ENCODE measurements at places on chromosomes 2 and 18.

- no peak for DNase-seq
Observed at GRCh38 chr2:173962583-173963110, 2.5 kb downstream of the SP3 start.

DNA sequence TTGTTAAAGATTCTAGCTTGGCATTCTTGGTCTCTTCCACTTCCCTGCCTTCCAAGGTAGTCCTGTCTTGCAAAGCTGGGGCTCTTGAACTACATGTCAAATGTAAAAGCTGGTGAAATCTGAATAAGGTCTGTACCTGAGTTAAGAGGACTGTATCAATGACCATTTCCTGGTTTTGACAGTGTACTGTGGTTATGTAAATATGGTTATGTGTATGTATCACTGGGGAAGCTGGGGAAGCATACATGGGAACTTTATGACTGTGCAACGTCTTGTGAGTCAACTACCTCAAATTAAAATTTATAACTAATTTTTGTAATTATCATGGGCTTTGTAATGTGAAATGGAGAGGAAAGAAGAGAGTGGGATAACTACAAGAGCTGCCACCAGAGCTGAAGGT lies 81.7 kb downstream of the COL4A4 start:
- DNase-seq: no peak

GRCh38 chr2:108594982-108595464 lies 60.8 kb downstream of the LIMS1 start:
- DNase-seq: no peak

DNA sequence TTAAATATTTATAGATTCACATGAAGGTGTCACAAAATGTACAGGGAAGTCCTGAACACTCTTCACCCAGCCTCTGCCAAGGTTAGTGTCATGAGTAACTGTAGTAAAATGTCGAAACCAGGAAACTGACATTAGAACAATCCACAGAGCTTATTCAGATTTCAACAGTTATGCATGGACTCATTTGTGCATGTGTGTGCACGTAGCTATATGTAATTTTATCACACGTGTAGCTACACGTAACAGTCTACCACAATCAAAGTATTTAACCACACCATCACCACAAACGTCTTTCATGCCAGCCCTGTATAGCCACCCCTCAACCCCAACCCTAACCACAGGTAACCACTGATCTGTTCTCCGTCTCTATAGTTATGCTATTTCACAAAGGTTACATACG lies 211.7 kb upstream of the REV1 start:
- no peak for DNase-seq

DNA sequence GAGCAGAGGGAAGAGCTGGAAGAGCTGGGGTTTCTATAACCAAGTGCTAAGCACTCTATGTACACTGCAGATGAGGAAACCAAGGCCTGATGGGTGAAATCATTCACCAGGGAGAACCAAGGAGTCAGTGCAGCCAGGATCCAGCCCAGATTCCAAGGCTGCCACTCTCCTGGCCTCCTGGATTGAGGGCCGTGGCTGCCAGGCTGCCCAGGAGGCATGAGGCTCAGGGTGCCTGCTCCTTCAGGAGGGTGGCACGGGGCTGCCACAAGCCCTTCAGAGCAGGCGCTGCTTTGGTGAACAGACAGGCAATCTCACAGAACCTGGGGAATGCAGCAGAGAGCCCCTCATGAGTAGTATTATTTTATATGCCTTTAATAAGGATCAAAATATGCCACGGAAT lies 293.7 kb upstream of the HDAC4 start:
- no peak for DNase-seq

GRCh38 chr18:25453556-25454269 lies 101.7 kb upstream of the ZNF521 start:
- no peak for DNase-seq

DNA sequence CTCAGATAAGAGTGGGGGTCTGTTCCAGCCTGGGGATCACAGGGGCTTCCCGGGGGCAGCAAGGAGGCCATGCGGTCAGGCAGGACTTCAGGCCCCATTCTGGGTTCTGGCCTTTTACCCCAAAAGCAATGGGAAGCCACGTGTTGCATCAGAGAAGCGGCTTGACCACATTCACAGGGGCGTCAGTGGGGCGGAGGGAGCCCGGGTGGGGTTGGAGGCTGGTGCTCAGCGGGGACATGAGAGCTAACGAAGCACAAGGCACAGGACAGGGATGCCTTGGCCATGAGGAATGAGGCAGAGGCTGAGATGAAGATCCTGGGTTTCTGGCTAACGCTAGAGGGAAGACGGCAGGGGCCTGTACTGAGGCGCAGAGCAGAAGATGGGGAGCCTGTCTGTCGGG lies 6.1 kb downstream of the HJURP start:
- DNase-seq: no peak

- DNase-seq: no peak
Observed at GRCh38 chr2:134660626-134661402, 58.0 kb downstream of the TMEM163 start.

DNA sequence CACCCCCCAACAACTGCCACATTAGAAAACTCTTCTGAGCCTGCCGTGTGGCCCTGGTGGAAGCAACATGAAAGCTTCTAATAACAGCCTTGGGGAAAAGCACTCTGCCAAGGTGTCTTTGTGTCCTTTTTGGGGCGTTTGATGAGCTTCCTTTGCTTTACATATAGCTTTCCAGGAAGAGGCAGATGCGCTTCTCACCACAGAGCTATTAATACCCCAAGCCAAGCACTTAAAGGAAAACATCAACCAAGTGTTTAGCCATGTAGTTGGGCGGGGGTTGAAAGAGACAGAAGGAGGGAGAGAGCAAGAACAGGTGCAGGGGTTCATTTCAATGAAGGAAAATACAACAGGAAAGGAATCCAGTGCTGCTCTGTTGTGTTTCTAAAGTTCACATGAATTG lies 176.1 kb downstream of the VAPA start:
- DNase-seq: no peak

DNA sequence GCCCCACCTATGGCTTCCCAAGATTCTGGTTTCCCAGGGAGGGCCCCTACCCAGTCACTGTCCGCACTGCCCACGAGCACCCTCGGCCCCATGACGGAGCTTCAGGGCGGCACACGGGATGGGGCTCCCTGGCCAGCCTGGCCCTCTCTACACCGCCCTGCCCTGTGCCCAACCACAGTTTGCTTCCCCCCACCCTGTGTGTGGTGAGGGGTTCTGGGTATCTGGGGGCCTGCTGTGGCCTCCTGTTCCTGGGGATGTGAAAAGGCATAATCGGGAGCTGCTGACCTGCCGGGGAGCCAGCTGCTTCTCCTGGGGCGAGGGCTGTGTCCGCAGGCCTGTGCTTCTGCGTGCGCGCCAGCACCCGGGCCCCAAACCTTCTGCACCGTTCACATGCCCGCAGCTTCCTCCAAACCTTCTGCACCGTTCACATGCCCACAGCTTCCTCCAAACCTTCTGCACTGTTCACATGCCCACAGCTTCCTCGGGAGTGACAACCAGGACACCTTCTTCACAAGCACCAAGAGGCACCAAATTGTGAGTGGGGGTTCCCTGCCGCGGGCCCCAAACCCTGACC lies 12.4 kb downstream of the ANO7 start:
- no peak for DNase-seq

GRCh38 chr2:190979906-190980629 lies 33.9 kb downstream of the STAT1 start:
- no peak for DNase-seq

DNA sequence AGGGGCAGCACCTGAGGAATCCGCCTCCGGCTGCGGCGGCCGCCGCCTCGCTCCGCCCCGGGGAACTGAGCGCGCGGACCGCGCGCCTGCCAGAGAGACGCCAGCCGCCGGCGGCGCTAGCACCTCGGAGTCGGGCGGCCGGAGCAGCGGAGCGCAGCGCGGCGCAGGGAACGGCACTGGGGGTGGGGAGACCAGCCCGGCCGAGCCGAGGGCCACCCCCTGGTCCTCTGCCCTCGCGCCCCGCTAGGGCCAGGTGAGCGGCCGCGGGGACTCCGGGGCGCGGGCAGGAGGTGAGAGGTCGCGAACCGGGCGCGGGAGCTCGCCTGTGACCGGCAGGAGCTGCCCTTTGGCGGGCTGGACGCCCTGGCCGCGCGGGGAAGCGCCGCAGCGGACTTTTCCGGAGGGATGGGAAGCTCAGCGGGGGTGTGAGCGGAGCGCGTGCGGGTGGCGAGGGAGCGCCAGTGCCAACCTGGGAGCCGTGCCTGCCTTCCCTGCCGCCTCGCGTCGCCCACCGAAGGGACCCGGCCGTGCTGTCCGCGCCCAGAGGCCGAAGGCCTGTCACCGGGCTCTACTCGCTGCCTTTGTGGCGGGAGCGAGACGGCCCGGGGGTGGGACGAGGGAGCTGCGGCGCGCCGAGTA lies at the start of gene GREB1L:
Gene GREB1L, plus strand, starts transcription at position 92 of the 639 bp plus-strand sequence. CDS start 141,287 bp downstream, outside the sequence.
- DNase-seq: no peak

GRCh38 chr2:130387804-130388203 lies 31.9 kb downstream of the PTPN18 start:
- DNase-seq: no peak

DNA sequence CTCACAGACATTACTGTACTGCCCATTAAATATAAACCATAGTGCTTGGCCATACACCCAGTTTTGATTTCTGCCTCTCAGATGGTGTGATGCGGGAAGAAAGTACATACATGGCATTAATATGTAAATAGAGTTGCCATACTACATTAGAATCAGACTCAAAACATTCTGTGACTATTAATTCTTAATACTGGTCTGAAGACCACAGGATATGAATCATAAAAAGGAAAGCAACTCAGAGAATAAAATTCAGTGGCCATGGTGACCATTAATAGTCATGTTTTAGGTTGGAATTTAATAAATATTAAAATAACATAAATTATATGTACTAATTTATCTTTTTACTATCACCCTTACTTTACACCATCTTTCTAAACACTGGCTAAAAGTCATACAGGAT lies 33.0 kb upstream of the WDR75 start:
- no peak for DNase-seq

GRCh38 chr2:176079285-176079830 lies 4.4 kb downstream of the EVX2 start:
- no peak for DNase-seq

- DNase-seq: no peak
Observed at GRCh38 chr18:61901323-61901986, 8.6 kb upstream of the RNF152 start.

DNA sequence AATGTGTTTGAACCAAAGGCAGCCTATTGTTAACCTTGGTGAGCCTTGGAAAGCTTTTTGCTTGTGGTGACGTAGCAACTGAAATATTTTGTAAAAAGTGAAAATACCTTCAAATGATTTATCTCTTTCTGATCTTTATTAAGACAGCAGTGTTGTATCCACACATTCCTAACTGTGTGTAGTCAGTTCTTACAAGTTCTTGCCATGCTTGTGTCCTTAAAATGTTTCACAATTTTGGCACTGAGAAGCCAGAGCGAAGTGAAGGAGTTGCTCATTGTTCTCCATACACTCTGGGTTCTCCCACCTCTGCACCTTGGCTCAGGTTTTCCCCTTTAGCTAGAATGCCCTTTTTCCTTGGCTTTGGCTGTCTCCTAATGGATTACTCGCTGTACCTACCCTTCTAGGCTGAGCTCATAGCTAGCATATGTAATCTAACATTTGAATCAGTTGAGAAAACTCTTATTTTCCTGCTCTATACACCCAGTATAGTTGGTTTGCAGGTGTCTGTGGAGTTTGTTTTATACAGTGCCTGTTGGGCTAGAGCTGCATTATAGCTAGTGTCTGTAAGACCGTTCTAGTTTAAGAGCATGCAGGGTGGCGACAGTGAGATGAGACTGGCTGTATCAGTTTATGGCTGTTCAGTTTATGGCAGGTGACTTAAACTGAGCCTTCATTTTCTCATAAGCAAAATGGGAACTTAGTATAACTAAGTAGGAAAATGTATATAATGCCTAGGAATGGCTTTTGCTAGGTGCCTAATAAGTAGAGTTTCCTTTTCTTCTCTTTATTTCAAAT lies 45.5 kb downstream of the FMNL2 start:
- no peak for DNase-seq

DNA sequence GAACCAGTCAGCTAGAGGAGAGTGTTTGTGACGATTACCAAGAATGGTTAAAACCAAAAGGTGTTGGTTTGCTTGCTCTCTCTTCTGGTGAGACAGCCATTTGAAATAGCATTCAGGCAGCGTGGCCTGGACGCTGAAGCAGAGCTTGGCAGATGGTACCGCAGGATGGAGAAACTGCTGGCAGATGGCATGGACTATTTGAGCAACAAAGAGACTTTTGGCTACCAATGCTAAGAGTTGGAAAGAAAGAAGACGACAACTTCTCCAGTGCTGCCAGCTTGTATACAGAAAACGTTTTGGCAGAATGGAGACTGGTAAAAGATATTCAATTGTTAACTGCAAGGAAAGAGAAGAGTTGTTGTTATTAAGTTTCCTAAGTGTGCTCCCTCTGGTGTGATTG lies 315.0 kb downstream of the PARD3B start:
- DNase-seq: no peak

- no peak for DNase-seq
Observed at GRCh38 chr2:105800036-105800713, 55.5 kb downstream of the NCK2 start.

DNA sequence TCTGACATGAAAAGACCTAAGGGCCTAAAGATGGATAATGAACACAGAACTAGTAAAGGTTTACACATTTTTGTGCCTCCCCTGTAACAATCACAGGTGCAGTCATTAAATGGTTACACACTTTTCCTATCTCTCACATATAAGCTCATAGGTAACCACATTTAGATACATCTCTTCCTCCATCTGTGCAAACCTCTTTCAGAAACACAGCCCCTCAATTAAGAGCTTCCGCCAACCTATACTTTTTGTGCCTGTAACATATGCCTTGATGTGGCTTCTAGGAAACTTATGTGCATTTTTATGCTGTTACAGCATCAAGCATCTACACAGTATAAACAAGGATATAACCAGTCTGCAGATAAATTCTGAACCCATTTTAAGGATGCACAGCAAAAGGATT lies 643.3 kb downstream of the BCL11A start:
- DNase-seq: no peak

GRCh38 chr2:88190808-88191721 lies 20.9 kb downstream of the THNSL2 start:
- DNase-seq: no peak

DNA sequence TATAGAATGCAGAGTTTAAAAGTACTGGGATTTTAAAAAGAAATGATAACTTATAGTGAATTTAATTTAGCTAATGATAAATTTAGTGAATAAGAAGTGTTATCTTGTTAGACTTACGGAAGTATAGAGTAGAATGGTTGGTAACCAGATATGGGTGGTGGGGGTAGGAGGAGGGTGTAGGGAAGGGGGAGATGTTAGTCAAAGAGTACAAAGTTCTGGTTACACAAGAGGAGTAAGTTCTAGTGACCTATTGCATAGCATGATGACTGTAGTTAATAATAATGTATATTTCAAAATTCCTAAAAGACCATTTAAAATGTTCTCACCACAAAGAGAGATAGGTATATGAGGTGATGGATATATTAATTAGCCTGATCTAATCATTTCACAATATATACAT lies 184.8 kb upstream of the STON1 start:
- DNase-seq: no peak

DNA sequence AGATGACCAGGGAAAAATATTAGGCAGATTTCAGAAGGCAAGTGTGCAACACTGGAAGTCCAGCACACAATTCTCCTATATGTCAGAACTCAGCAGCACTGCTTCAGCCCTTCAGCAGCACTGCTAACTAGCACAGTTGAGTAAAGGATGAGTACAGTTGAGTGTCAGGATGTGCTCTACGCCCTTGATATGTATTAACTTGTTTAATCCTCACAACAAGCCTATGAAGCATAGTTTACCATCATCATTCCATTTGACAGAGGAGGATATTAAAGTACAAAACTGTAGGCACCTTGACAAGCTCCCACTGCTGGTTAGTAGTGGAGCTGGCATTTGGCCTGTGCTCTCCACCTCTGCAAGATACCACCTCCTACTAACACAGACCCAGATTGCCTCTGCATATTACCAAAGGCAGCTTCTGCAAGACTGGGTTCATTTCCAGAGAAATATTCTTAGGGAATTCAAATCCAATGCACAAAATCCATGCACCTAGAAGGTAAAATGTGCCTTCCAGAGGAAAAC lies 230.8 kb downstream of the ANAPC1 start:
- DNase-seq: no peak
